ENCODE measurements at places on chromosomes 4 and X.
A peak's percentile ranks its signal among the peaks of the same experiment; 100 is the strongest.

DNA sequence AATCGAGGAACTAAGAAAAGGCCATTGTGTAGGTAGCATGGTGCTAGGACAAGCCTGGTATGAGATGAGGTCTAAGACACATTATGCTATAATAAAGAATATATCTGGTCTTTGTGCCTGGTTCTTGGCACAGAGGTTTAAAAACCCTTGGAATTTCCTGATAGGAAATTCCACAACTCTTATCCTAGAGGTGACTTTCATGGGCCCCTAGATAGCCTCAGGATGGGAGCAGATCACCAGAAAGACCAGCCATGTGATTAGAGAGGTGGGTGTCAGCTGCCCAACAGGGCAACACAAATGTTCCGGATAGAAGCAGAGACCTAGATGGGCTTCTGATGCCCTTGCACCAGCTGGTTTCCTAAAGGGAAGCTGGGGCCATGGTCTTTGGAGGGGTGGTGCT lies 107.2 kb downstream of the SCD5 start:
- no peak overlapping the region for H3K4me3 ChIP-seq
- H3K4me1 ChIP-seq, result no peaks in the 10 kb centered on the region
- peaks cover 2% of the 10 kb centered on the region for H3K27me3 ChIP-seq
- H3K36me3 ChIP-seq, result peaks cover 5% of the 10 kb centered on the region

GRCh38 chr4:88706574-88706973 lies 8.9 kb upstream of the NAP1L5 start:
- no peak overlapping the region for H3K27ac ChIP-seq
- no peaks in the 10 kb centered on the region for H3K4me1 ChIP-seq
- DNase-seq, result no peak
- H3K36me3 ChIP-seq, result no peaks in the 10 kb centered on the region

DNA sequence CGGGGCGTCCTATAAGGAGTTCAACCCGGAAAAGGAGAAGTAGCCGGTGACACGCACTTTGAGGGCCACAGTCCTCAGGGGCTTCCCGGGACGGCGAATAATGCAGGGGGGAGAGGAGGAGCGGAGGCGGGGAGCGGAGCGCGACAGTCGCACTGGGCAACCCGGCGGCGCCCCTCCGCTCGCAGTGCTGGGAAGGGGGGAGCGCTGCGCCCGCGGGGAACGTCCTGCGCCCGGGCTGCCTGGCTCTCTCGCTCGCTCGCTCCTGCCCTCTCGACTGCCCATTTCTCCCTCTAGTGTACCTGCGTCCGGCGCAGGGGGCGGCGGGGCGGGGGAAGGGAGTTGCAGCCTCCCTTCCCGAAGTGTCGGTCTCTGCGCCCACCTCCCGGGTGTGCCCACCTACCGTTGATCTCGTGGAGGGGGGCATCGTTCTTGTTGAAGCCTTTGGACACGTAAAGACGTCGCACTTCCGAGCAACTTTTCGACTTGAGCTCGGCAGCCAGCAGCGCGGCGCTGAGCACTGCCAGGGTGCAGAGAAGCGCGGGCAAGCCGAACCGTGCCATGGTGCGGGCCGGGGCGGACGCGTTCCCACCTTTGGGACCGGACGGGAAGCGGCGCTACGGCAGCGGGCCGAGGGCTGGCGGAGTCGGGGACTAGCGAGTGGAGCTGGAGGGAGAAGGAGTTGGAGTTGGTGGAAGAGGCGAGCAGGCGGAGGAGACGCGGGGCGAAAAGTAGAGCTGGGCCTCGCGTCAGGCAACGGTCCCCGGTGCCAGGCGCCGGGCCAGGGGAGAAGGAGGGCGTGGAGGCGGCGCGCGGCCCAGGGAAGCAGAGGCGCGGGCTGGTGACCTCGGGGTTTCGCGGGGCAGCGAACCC lies 648 bp downstream of the GPC4 start:
- H3K4me1 ChIP-seq, result peaks cover 7% of the 10 kb centered on the region
- H3K27ac ChIP-seq, result no peak overlapping the region
- H3K27me3 ChIP-seq, result peaks cover 2% of the 10 kb centered on the region
- peak overlapping the region; percentile 85 for H3K4me3 ChIP-seq
- DNase-seq, result peak; percentile 23

- H3K27me3 ChIP-seq, result peaks cover 9% of the 10 kb centered on the region
- no peaks in the 10 kb centered on the region for H3K36me3 ChIP-seq
- peaks cover 32% of the 10 kb centered on the region for H3K4me1 ChIP-seq
These were observed 47.5 kb downstream of the CLDN34 start for GRCh38 chrX:10014462-10015354.

- no peak for DNase-seq
- no peaks in the 10 kb centered on the region for H3K27me3 ChIP-seq
- H3K4me1 ChIP-seq, result no peaks in the 10 kb centered on the region
- H3K4me3 ChIP-seq, result no peak overlapping the region
- no peaks in the 10 kb centered on the region for H3K36me3 ChIP-seq
- H3K27ac ChIP-seq, result no peak overlapping the region
These were observed 601.3 kb downstream of the SPRY1 start for GRCh38 chr4:123997776-123998449.

DNA sequence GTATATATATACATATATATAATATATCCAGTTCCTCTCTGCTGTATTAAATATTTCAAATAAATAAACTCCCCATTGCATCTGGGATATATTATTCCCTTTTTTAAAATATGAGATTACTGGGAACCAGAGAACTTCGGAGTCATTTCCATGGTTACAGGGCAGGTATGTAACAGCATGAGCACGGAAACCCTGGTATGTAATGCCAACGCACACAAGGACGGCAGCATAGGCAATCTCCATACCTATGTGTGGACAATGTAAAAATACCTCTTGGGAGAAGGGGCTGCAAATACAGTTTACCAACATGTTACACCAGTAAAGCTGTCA lies 62.8 kb downstream of the NUDT10 start:
- no peak overlapping the region for H3K27ac ChIP-seq
- no peaks in the 10 kb centered on the region for H3K36me3 ChIP-seq
- peak overlapping the region; percentile 78 for H3K4me3 ChIP-seq

GRCh38 chr4:113593400-113594230 lies 167.9 kb downstream of the CAMK2D start:
- no peaks in the 10 kb centered on the region for H3K36me3 ChIP-seq
- peaks cover 2% of the 10 kb centered on the region for H3K4me1 ChIP-seq
- H3K4me3 ChIP-seq, result no peak overlapping the region
- DNase-seq, result no peak
- H3K27ac ChIP-seq, result no peak overlapping the region

GRCh38 chrX:100407147-100407783 lies 2.8 kb downstream of the PCDH19 start:
- H3K36me3 ChIP-seq, result no peaks in the 10 kb centered on the region
- H3K27ac ChIP-seq, result no peak overlapping the region
- H3K4me3 ChIP-seq, result peak overlapping the region; percentile 80
- DNase-seq, result no peak
- H3K4me1 ChIP-seq, result no peaks in the 10 kb centered on the region

GRCh38 chr4:139672215-139672614 lies 6.6 kb downstream of the MGST2 start:
- H3K4me1 ChIP-seq, result peaks cover 3% of the 10 kb centered on the region
- H3K4me3 ChIP-seq, result no peak overlapping the region
- H3K36me3 ChIP-seq, result no peaks in the 10 kb centered on the region
- no peak for DNase-seq
- no peak overlapping the region for H3K27ac ChIP-seq

DNA sequence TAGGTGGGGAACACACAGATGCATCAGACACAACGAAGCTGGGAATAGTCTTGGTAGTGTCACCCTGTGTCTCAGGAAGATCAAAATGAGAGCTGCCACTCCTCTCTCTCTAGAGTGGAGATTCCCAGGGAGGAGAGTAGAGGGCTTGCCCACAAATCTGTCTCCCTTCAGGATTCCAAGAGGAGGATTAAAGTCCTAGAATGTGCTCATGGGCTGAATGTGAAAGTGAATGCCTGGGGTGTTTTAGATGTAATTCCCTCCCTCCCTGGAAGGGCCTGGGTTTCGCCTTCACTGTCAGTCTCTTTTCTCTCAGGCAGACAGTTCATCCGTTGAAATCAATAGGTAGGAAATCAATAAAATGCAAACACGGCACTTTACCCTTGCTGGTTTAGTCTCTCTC lies 282.6 kb upstream of the PPARGC1A start:
- H3K36me3 ChIP-seq, result peaks cover 5% of the 10 kb centered on the region
- H3K27me3 ChIP-seq, result no peaks in the 10 kb centered on the region
- H3K4me3 ChIP-seq, result no peak overlapping the region
- H3K4me1 ChIP-seq, result peaks cover 10% of the 10 kb centered on the region
- peak overlapping the region; percentile 7 for H3K27ac ChIP-seq

- no peak overlapping the region for H3K27ac ChIP-seq
- no peaks in the 10 kb centered on the region for H3K36me3 ChIP-seq
- no peak for DNase-seq
- H3K4me1 ChIP-seq, result peaks cover 9% of the 10 kb centered on the region
These were observed 6.3 kb upstream of the PPP2R2C start for GRCh38 chr4:6478546-6479220.

- peaks cover 2% of the 10 kb centered on the region for H3K27me3 ChIP-seq
- H3K36me3 ChIP-seq, result no peaks in the 10 kb centered on the region
- DNase-seq, result no peak
- H3K27ac ChIP-seq, result peak overlapping the region; percentile 94
- H3K4me1 ChIP-seq, result peaks cover 40% of the 10 kb centered on the region
- H3K4me3 ChIP-seq, result peak overlapping the region; percentile 92
These were observed 127.4 kb upstream of the ENPP6 start for GRCh38 chr4:184344899-184345572.

GRCh38 chrX:135431886-135432285 lies 10.1 kb downstream of the SMIM10L2A start:
- H3K36me3 ChIP-seq, result no peaks in the 10 kb centered on the region
- no peaks in the 10 kb centered on the region for H3K4me1 ChIP-seq
- no peaks in the 10 kb centered on the region for H3K27me3 ChIP-seq
- H3K4me3 ChIP-seq, result no peak overlapping the region

- no peak for DNase-seq
- no peaks in the 10 kb centered on the region for H3K27me3 ChIP-seq
- no peaks in the 10 kb centered on the region for H3K4me1 ChIP-seq
- H3K4me3 ChIP-seq, result no peak overlapping the region
- no peak overlapping the region for H3K27ac ChIP-seq
These were observed 332.9 kb downstream of the PPP3CA start for GRCh38 chr4:101014417-101014816.

- no peaks in the 10 kb centered on the region for H3K4me1 ChIP-seq
- peaks cover 5% of the 10 kb centered on the region for H3K36me3 ChIP-seq
- no peak overlapping the region for H3K4me3 ChIP-seq
- peaks cover 2% of the 10 kb centered on the region for H3K27me3 ChIP-seq
These were observed 63.7 kb upstream of the CD99 start for GRCh38 chrX:2627272-2627867.

GRCh38 chrX:104742355-104742754 lies 176.4 kb downstream of the IL1RAPL2 start:
- no peaks in the 10 kb centered on the region for H3K27me3 ChIP-seq
- no peak overlapping the region for H3K27ac ChIP-seq
- peaks cover 3% of the 10 kb centered on the region for H3K4me1 ChIP-seq
- DNase-seq, result no peak
- H3K36me3 ChIP-seq, result no peaks in the 10 kb centered on the region

DNA sequence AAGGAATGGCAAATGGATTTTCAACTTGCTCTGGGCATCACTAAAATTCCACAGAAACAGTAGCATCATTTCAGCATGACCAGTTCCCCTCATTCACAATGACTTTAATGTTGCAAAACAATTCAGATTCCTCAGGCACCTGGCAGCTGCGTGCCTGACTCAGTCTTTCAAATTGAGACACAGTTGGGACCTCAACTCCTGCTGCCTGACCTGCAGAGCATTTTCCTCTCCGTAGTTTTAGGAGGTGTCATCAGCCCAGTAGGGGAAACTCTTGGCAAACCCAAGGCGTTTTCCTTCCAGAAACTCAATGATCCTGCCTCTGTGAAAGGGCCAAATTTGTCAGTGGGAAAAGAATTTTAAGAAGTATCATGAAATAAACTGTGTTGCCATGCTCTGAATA lies 388.9 kb downstream of the SPRY1 start:
- H3K27me3 ChIP-seq, result peaks cover 2% of the 10 kb centered on the region
- no peak overlapping the region for H3K27ac ChIP-seq
- H3K4me1 ChIP-seq, result no peaks in the 10 kb centered on the region
- DNase-seq, result no peak

- no peak overlapping the region for H3K4me3 ChIP-seq
- no peak for DNase-seq
- H3K4me1 ChIP-seq, result no peaks in the 10 kb centered on the region
- no peaks in the 10 kb centered on the region for H3K36me3 ChIP-seq
These were observed 76.2 kb upstream of the S100G start for GRCh38 chrX:16573781-16574180.

GRCh38 chr4:8315435-8316250 lies 46.1 kb downstream of the HTRA3 start:
- H3K36me3 ChIP-seq, result peaks cover 13% of the 10 kb centered on the region
- DNase-seq, result no peak
- H3K27ac ChIP-seq, result no peak overlapping the region
- no peak overlapping the region for H3K4me3 ChIP-seq
- peaks cover 8% of the 10 kb centered on the region for H3K4me1 ChIP-seq

DNA sequence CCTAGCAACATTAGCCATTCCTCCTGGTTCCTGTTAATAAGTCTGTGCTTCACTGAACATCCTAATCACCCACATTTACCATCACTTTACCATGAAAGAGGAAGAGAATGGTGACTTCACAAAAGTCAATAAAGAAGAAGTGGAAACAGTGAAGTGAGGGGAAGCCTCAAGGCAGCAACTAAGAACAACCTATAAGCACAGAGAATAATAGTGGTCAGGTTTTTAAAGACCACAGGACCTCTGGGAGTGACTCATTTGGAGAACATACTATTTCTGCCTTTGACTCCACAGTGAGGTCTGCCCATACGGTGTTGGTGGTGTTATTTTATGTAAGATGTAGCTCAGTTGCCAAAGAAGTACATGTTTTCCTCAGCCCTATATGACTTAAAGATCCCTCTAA lies 86.0 kb upstream of the TET2 start:
- no peaks in the 10 kb centered on the region for H3K4me1 ChIP-seq
- no peak overlapping the region for H3K4me3 ChIP-seq
- H3K36me3 ChIP-seq, result no peaks in the 10 kb centered on the region
- H3K27ac ChIP-seq, result no peak overlapping the region

- no peaks in the 10 kb centered on the region for H3K36me3 ChIP-seq
- peaks cover 25% of the 10 kb centered on the region for H3K4me1 ChIP-seq
- H3K27ac ChIP-seq, result peak overlapping the region; percentile 43
- no peak overlapping the region for H3K4me3 ChIP-seq
- DNase-seq, result no peak
These were observed 51.5 kb downstream of the SEL1L3 start for GRCh38 chr4:25811374-25811690.

- H3K4me3 ChIP-seq, result peak overlapping the region; percentile 28
- H3K27ac ChIP-seq, result no peak overlapping the region
- peaks cover 2% of the 10 kb centered on the region for H3K27me3 ChIP-seq
- H3K4me1 ChIP-seq, result peaks cover 5% of the 10 kb centered on the region
These were observed 45.4 kb downstream of the UGT2A3 start for GRCh38 chr4:68905939-68906779.

- peaks cover 3% of the 10 kb centered on the region for H3K27me3 ChIP-seq
- H3K4me1 ChIP-seq, result no peaks in the 10 kb centered on the region
- no peak overlapping the region for H3K27ac ChIP-seq
- DNase-seq, result no peak
These were observed 308.3 kb downstream of the BMPR1B start for GRCh38 chr4:95066050-95066449.

GRCh38 chr4:137678796-137679195 lies 146.5 kb upstream of the PCDH18 start:
- no peaks in the 10 kb centered on the region for H3K27me3 ChIP-seq
- no peak overlapping the region for H3K27ac ChIP-seq
- no peaks in the 10 kb centered on the region for H3K36me3 ChIP-seq
- no peak overlapping the region for H3K4me3 ChIP-seq
- DNase-seq, result no peak
